NCI-H1092 (cell line): ENCODE measurements at places on chromosomes 16 and 17.

DNA sequence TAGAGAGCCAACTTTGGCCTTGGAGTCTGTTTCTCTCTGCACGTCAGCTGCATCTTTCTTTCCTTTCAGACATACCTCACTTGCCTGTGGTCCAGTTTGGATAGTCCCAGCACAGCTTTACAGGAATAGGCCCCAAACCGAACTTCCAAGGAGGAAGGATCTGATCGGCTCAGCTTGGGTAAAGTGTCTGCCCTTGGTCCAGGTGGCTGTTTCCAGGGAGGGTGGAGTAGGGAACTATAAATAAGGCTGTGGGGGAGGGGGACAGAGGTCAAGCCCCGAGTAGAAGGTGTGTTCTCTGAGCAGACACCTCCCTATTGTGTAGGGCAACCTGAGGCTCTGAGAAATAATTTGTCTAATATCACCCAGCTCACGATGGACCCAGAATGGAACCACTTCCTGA, 29.2 kb upstream of the NKD1 start:
- no peak for DNase-seq

- no peak for DNase-seq
These were observed 255.6 kb upstream of the HSBP1 start for GRCh38 chr16:83552228-83552627.

DNA sequence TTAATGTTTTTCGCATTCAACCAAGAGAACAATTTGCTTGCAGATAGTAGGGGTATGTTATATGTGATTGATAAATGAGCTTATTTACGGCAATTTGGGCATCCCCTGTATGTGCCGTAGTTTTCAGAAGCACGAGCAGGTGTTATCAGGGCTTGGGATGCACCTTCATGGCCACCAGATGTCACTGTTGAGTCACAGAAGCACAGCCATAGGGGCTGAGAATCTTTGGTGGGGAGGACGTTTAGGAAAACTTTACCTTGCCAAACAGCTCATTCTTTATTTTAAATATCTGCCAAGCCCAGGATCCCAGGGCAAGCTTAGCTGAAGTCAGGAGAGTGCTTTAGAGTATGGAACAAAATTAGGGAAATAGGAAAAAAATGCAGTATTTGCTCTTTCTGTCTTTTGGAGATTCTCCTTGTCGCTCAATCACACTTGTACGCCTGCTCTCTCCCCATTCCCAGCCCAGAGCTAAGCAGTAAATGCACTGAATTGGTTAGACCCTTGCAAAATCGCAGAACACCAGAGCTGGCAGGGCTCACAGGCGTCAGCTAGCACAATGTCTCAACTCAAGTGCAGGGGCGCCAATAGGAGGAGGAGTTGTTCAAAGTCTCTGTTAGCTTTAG, 93.6 kb upstream of the MPHOSPH6 start:
- DNase-seq = peak; percentile 69

- DNase-seq = no peak
These were observed 96.9 kb upstream of the KCNJ16 start for GRCh38 chr17:69978056-69978646.

- no peak for DNase-seq
These were observed 96.6 kb downstream of the WDR59 start for GRCh38 chr16:74888232-74888862.

GRCh38 chr17:39738983-39739884, 1.5 kb downstream of the GRB7 start:
- DNase-seq = no peak

- DNase-seq = no peak
These were observed 4.9 kb downstream of the FBXO39 start for GRCh38 chr17:6780886-6781285.

GRCh38 chr16:85682516-85682915, 6.2 kb downstream of the GINS2 start:
- no peak for DNase-seq

- DNase-seq = no peak
These were observed 202 bp downstream of the CEP131 start for GRCh38 chr17:81222620-81222905.

- no peak for DNase-seq
These were observed 66.9 kb upstream of the SDK2 start for GRCh38 chr17:73711184-73711583.

DNA sequence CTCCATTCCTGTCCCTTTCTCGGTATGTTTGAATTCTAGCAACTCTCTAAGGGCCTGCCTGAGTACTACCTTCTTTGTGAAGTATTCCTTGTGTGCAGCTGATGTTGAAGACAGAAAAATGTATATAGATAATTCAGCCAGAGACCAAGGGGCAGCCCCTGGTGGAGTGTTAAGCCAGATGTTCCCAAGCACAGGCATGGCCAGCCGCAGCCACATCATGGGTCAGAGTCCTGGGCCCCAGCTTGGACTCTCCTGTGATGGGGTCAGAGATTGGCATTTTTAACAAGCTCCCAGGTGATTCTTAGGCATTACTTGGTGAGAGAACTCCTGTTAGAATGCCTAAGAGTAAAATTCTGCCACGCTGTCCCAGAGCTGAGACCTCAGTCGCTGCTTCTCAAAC, 100.8 kb downstream of the IRF8 start:
- DNase-seq = no peak

- no peak for DNase-seq
These were observed 31.4 kb downstream of the IL4R start for GRCh38 chr16:27345201-27345600.

GRCh38 chr17:76102944-76103273, 678 bp downstream of the EXOC7 start:
- no peak for DNase-seq

- DNase-seq = no peak
These were observed 37.9 kb downstream of the SIAH1 start for GRCh38 chr16:48347191-48347865.

- DNase-seq = no peak
These were observed 2.4 kb downstream of the TBX4 start for GRCh38 chr17:61454381-61455323.

DNA sequence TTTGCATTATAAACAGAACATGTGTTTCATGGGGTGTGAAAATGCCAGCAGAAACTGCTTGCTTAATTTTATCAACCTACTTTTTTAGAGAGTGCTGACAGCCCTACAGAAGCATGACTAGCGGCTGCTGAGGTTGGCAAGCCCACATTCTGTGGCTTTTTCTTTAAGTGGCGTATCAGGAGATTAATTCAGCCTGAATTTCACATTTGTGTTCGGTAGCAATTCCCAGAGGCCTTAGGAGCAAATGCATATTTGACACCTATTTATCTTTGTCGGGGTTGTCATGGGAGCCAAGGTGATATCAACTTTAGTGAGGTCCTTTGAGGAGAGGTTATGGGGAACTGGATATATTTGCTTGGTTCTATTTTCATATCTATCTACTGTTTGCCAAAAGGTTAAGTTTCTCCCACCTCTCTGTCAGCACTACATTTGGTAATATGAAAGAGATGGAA, 140.9 kb downstream of the KCNJ2 start:
- no peak for DNase-seq

DNA sequence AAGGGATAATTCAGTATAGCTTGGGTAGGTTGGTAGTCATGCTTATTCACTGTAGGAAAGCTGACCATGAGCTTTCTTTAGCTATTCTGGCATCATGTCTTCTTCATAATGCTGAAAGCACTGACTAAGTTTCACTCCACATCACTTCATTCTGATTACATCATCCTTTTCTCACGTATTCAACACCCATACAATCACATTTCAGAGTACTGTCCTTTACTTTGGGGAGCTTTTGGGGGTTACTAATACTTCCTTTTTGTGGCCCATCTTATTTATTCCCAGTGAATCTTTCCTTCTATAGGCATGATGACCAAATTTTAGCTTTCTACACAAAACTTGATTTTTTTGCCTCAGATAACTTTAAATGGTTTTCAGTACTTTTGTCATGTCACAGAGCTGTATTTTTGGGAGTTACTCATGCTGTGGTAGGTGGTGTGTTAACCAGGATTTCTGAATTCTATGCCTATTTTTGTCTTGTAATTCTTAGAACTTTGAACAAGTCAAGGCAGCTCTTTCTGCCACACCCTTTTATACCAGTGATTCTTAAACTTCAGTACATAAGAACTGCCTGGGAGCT, 23.5 kb downstream of the TADA2A start:
- DNase-seq = no peak

- DNase-seq = no peak
These were observed 373.7 kb upstream of the SALL1 start for GRCh38 chr16:51524555-51525373.
